ENCODE measurements at places on chromosomes 16 and 17. TPM values are rescaled to one million over a fixed set of nuclear protein-coding genes. Genes with fewer than 3 reads are reported as not detected.

The MYH2 gene
- total RNA-seq, result not detected

The TMEM220 gene
- 1.8 TPM for total RNA-seq

The HBA2 gene
- not detected for total RNA-seq

DNA sequence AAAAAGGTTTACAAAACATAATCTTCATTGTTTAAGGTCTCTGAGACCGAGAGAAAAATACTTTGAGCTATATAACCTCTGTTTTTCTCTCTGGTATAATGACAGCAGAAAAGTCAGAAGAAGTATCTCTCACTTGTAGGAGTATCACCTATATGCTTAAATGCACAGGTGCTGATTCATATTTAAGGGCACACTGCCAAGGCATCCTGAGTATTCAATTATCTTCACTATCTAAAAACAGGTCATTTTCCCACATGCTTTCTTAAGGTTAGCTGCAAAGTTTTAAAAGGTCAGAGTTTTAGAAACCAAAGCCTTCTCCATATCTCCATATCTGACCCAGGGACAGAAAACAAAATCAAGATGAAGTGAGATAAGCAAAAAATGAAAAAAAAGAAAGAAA lies 99.3 kb upstream of the C17orf78 start:
- DNase-seq, result no peak

- DNase-seq, result no peak
These were observed 66.5 kb upstream of the CDH5 start for GRCh38 chr16:66300037-66300436.

Measured in activated T-cell treated with anti-CD3 and anti-CD28 coated beads, Interleukin-2, amount 50 U/mL, for 72 hours (primary cell).